GOT3 (cell line): ENCODE measurements at places on chromosomes 6 and 20.

GRCh38 chr20:62670998-62671397 lies 28.7 kb downstream of the SLCO4A1 start:
- no peak for DNase-seq

GRCh38 chr20:19310541-19310940 lies 98.1 kb downstream of the SLC24A3 start:
- DNase-seq, result no peak

- DNase-seq, result no peak
Measured at GRCh38 chr20:46159101-46159897, 41.2 kb downstream of the CD40 start.

DNA sequence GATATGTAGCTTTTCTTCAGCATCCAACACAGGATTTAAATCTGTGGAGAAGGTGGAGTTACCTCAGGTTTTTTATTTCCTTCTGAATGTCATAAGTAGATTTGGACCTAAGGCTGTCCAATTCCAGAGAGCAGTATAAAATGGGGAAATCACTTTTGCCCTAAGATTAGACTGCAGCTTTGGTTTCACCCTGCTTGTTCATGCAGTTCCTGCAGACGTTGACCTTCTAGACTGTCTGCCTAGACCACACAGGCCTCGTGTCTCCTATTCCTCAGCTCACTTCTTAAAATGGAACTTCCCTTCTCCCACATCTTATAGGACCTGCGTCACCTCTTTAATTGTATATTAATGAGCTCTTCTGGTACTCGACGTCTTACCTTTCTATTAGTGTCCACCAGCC lies 26.0 kb upstream of the C6orf62 start:
- DNase-seq, result no peak

GRCh38 chr6:144262470-144263369 lies 22.4 kb upstream of the UTRN start:
- DNase-seq, result no peak

DNA sequence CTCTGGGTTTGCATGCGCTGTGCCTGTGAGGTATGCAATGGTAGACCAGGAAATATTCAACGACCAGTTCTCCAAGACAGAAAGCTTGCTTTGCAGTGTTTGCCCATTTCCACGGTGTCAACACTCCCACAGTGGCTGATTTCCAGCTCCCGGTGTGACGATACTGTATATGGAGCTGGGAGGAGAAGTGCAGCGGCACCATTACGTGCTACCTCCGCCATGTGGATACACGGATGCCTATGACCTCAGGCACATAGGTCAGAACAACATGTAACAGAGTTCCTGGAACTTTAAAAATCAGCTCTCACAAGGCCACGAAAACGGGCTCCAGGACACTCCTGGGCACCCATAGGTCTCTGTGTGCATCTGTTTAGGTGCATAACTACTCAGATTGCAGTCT lies 51.1 kb downstream of the NFATC2 start:
- DNase-seq, result no peak

DNA sequence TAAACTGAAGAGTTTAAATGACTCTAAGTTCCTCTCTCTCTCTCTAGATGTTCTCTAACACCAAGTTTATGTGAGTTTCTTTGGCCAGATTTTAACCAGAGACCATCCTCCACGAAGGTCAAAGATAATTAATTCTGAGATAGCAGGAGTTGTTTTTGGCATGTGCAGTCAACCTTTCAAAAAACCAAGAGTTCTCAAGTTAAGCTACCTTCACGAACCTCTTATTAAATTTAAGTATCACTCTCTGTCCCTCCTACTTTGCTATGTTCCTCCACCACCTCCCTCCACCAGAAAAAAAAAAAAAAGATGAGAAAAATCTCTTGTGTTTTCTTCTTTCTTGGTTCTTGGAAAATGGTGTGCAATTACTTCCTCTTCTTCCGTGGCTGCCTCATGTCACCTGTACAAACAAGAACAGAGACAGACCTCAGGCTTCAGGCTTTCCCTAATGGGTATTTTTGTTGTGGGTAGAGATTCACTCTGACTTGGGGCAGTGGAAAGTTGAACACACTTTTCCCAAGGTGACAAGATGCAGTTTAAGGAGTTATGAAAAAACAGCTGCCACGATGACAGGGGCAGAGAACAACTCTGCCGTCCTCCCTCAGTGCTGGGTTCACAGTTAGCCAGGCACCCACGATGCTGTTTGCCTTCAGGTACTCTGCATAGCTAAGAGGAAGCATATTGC lies 64.3 kb downstream of the ADTRP start:
- DNase-seq, result no peak
